ENCODE measurements at places on chromosomes 1 and 21. TPM values are rescaled to one million over a fixed set of nuclear protein-coding genes. Genes with fewer than 3 reads are reported as not detected.

- H3K4me1 ChIP-seq, result peaks cover 15% of the 10 kb centered on the region
- peaks cover 4% of the 10 kb centered on the region for H3K27me3 ChIP-seq
- no peak for DNase-seq
- H3K36me3 ChIP-seq, result no peaks in the 10 kb centered on the region
Observed at GRCh38 chr1:59697150-59697800, 117.5 kb upstream of the HOOK1 start.

DNA sequence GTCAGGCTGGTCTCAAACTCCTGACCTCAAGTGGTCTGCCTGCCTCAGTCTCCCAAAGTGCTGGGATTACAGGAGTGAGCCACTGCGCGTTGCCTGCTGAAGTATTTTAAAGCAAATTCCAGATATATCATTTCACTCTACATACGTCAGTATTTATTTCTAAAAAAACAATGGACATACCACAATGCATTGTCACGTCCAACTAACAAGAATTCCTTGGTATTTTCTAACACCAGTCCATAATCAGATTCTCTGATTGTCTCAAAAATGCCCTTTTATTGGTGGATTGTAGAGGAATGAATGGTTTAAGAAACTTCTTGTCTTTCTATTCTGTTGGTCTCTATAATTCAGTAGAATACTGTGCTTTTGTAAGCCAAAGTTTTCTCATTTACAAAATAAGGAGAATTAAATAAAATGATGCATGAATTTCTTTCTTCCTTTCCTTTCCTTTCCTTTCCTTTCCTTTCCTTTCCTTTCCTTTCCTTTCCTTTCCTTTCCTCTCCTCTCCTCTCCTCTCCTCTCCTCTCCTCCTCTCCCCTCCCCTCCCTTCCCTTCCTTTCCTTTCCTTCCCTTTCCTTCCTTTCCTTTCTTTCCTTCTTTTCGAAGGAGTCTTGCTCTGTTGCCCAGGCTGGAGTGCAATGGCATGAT, 55.8 kb downstream of the VPS13D start:
- H3K4me1 ChIP-seq, result no peaks in the 10 kb centered on the region
- peaks cover 19% of the 10 kb centered on the region for H3K36me3 ChIP-seq
- no peak for DNase-seq

GRCh38 chr1:29202053-29202452, 20.4 kb upstream of the SRSF4 start:
- H3K4me3 ChIP-seq, result no peak overlapping the region
- H3K36me3 ChIP-seq, result peaks cover 6% of the 10 kb centered on the region
- peaks cover 4% of the 10 kb centered on the region for H3K4me1 ChIP-seq
- DNase-seq, result no peak
- peak overlapping the region; percentile 92 for H3K27ac ChIP-seq
- H3K27me3 ChIP-seq, result no peaks in the 10 kb centered on the region

Gene AGT
- 12.5 TPM for total RNA-seq

DNA sequence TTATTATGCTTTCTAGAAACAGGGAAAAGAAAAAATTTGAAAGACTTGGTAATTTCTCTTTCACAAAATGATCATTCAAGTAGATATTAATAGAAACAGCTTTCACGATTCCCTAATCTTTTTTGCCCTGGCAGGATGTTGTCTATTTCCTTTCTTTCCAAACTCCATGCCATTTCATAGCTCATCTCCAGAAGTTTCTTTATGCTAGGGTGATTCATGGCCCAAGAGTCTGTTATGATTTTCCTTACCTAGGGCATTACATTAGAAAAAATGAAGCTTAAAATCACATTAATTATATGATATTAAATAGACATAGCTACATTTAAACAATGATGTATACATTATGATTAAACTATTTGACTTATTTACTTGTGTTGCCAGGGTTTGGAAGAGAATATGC, 762.1 kb downstream of the LTN1 start:
- H3K4me1 ChIP-seq, result peaks cover 1% of the 10 kb centered on the region

Gene AKNAD1
- total RNA-seq, result not detected

Data from progenitor cell of endocrine pancreas (in vitro differentiated cells).